ENCODE measurements at places on chromosomes 5 and 9. TPM values are rescaled to one million over a fixed set of nuclear protein-coding genes. Genes with fewer than 3 reads are reported as not detected.

EXOSC2 gene
- total RNA-seq = 59.1 TPM

RPL37 gene
- 96.9 TPM for total RNA-seq

TSLP gene
- not detected for total RNA-seq

ZNF474 gene
- 1.3 TPM for total RNA-seq

Measured in neural progenitor cell (in vitro differentiated cells).